ENCODE measurements at places on chromosomes 16 and 17.

DNA sequence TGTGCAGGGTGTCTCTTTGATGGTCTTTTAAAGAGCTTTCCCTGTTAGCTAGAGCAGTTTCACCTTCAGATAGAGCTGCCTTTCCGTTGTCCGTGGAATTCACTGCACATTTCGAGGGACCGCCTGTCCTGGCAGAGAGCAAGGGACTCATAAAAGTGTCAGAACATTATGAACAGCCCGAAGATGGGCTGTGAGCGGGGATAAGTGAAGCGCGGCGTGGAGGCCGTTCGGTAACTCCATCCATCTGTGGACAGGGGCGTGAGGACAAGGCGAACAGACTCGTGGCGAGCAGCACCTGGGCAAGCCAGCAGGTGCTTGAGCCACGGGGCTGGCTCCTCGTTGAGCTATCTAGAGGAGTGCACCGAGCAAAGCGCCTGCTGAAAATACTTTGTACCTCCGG is 371.2 kb downstream of the MAF start:
- DNase-seq = no peak

DNA sequence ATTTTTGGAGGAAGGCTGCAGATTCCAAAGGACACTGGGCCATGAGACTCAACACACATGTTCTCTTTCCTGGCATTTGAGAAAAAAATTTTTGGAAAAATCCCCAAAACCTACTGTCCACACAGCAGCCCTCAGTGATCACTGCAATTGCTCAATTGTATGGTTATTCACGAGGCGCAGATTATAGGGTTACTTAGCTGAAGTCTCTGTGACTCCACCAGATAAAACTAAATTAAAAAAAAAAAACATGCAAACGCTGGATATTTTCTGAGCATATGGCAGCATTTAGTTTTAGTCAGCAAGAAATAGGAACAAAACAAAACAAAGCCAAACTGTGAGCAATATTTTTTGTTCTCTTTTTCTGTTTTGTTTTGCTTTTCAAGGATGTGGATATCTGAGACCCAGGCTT is 83.8 kb upstream of the FAM20A start:
- DNase-seq = no peak

DNA sequence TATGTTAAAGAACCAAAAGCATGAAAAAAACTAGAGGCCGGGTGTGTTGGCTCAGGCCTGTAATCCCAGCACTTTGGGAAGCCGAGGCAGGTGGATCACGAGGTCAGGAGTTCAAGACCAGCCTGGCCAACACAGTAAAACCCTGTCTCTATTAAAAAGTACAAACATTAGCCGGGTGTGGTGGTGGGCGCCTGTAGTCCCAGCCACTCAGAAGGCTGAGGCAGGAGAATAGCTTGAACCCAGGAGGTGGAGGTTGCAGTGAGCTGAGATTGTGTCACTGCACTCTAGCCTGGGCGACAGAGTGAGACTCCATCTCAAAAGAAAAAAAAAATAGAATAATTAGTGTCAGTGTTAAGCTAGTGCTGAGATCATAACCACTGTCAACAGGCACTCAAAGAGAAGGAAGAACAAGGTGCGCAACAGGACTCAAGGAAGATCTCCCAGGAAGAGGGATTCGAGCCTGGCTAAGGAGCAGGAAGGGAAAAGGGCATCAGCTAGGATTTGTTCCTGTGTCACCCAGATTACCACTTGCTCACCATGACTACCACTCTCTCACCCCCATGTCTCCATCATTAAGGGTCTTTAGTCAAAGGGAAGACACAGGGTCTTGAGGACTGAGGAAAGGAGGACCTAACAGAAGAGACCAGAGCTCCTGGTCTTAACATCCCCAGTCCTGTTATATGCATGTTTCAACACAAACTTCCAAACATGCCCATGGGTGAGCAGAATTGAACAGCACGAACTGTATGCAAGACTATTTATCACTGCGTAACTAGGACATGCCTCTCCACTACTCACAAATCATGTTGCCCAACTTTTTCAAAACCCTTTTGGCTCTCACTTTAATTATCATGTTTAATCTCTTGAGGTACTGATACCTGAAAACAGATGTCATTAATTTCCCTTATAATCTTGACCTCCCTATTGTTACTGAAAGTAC is 88.3 kb upstream of the PLEKHM1 start:
- DNase-seq = no peak

- DNase-seq = no peak
Measured at GRCh38 chr17:49717371-49717861, 9.7 kb upstream of the SLC35B1 start.

DNA sequence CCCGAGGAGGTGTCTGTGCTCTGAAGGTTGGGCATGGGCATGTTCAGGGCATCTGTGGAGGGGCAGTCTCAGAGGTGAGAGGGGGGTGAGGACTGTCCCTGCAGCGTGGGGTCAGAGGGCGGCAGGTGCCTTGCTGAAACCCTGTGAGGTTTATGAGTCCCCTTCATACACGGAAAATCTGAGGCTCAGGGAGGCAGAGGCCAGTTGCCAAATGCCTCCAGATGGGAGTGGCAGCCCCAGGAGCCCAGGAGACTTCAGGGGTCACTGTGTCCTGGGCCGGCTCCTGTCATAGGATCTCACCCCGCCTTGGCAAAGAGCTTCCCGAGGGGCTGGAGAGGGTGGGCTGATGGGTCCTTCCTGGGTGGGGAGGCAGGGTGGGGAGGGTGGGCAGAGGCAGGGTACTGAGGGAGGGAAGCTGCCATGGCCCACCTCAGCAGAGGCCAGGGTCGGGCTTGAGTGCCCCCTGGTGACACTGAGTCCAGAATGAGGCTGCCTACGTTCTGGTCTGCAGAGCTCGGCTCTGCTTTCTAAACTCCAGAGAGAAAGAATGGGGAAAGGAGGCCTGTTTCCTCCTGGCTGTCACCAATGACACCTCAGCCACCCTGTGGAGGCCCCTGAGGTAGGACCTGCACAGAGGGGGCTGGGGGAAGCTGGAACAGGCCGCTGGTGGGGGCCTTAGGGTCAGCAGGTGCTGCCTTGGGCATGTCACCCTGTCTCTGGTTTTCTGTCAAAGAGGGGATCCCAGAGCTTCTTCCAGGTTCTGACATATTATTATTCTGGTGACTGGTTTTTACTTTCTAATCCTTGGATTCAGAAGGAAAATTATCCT is 1.1 kb downstream of the LGALS9 start:
- no peak for DNase-seq

GRCh38 chr17:71494062-71494855 is 626.6 kb upstream of the SOX9 start:
- no peak for DNase-seq

DNA sequence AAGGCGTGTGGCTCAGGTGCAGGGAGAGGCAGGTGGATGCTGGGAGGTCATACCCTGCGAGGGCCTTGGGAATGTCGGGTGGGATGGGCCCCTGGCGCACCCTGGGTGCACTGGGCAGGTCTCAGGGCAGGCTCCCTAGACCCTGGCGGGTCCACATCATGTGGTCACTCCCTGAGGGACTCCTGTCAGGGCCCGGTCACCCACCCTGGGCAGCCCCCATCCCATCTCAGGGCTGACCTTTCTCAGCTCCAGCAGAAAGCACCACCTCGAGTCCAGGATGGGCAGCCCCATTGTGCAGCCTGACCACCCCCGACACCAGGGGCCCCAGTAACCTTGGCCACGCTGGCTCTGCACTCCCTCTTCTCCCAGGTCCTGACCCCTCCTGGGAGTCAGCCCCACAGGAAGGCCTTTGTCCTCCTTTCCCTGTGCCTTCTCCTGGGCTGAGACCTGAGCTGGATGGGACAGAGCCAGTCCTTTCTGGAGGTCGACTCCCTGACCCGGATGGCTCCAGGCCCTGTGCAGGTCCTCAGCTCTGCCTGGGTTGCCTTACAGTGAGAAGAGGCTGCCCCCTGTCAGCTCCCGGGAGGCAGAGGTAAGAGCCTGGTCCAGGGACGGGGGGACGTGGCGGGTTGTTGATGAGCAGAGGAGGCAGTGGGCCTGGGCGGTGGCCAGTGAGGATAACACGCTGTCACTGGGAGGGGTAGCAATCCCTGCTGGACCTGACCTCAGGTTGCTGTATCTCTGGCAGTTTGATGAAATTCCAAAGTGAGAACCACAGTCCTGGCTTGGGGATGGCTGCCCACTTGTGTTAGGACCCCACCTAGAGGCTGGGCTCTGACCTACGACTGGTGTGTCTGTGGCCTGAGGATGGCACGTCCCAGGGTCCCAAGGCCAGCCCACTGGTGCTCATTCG is 77.9 kb downstream of the GOSR1 start:
- DNase-seq = no peak

DNA sequence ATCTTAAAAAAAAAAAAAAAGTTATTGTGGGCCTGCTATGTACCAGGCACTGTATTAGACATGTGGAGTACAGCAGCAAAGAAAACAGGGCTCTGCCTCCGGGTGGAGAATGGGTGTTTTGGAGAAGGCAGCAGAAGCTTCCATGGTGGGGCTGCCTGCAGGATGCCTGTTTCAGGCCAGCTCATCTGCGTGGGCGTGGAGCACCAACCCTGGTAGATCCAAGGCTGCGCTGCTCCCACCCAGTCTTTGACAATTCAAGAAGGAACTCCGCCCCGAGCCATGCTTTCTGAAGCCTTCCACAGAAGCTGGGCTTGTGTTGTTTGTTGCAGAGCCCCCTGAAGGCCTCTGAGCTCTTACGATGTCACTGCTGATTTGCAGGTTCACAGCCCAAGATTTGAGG is 23.2 kb upstream of the CACNG1 start:
- no peak for DNase-seq

DNA sequence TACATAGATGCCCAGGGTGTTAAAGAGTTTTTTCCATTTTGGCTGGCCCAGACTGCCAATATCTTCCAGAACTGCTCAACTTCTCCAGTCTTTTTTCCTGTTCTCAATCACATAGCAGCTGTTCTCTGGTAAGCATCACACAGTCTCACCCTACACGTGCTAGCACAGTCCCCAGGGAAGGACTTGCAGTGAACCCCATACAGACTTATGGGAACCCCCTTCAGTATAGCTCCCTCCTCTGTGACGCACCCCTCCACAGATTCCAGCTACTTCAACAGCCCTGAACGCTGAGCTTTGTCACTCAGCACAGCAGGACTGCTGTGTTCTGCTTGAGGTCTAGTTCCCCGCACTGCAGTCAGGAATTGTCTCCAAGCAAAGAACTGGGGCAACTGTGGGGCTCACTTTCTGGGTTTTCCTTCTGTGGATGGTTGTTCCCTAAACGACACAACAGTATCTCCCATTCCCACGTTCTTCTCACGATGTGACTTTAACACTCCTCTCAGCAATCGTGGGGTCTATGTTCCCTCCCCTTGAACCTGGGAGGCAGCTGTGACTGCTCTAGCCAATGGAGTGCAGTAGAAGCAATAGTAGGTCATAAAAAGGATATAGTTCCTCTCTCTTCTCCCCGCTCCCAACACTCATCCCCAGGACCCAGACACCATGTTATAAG is 3.6 kb downstream of the MMP28 start:
- no peak for DNase-seq

DNA sequence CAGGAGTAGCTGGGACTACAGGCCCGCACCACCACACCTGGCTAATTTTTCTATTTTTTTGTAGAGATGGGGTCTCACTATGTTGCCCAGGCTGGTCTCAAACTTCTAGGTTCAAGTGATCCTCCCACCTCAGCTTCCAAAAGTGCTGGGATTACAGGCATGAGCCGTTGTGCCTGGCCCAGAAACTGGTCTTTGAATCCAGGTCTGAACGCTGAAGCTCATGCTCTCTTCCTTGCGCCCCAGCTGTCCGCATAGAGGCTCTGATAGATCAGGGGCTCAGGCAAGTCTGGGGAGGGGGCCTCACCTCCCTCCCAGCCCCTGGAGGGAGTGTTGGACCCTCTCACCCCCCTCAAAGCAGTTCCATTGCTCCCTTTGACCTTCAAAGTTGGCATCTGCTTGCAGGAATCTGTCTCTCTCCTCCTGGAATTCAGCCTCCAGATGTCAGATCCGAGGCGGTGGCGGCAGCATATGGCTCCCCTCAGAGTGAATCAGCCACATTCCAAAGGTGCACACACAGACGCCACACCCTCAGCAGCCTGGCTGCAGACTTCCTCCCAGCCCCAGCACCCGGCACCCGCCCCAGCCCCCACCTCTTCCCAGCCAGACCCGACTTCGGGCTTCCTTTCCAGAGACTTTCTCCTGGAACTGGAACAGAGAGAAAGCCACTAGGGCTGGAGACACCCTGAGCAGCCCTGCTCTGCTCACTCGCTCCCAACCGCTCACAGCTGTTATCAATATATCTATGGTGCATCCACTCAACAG is 16.9 kb upstream of the GLIS2 start:
- DNase-seq = no peak
